ENCODE measurements at places on chromosomes 13 and 19.

GRCh38 chr19:33440241-33440640 lies 66.7 kb downstream of the CEBPG start:
- DNase-seq, result no peak

GRCh38 chr13:40087091-40088002 lies 431.9 kb downstream of the COG6 start:
- no peak for DNase-seq

DNA sequence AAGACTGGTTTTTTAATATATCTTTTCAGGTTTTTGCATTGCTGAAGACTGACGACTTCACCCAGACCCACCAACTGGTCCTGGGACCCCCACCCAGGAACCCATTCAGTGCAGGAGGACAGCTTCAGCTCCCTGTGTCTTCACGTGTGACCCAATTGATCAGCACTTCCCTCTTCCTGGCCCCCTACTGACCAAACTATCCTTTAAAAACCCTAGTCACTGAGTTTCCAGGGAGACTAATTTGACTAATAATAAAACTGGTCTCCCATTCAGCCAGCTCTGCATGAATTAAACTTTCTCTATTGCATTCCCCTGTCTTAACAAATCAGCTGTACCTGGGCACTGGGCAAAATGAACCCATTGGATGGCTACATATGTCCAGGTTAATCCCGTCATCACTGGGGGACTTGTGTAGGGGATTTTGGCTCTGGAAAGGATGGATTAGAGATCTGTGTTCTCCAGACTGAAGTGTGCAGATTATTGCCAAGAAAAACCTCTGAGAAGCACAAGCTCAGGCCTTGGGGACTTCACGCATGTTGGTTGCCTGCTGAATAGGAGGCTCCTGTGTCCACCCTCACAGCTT lies 16.3 kb upstream of the PARP4 start:
- DNase-seq, result no peak

GRCh38 chr19:51783372-51783771 lies 11.6 kb upstream of the FPR3 start:
- DNase-seq, result no peak

- DNase-seq, result no peak
These were observed 13.0 kb downstream of the NTN5 start for GRCh38 chr19:48659768-48660167.

DNA sequence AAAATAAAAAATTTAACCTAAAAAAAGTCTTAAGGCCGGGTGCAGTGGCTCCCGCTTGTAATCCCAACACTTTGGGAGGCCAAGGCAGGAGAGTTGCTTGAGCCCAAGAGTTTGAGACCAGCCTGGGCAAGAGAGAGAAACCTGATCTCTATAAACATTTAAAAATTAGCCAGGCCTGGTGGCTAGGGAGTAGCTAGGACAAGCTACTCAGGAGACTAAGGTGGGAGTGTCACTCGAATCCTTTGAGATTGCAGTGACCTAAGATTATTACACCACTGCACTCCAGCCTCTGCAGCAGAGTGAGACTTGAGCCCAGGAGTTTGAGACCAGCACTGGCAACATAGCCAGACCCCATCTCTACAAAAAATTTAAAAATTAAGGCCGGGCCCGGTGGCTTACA lies 1.1 kb downstream of the CCDC97 start:
- no peak for DNase-seq
